Cardiac septum (tissue), 1 donor: ENCODE measurements at places on chromosomes 2 and 18.

DNA sequence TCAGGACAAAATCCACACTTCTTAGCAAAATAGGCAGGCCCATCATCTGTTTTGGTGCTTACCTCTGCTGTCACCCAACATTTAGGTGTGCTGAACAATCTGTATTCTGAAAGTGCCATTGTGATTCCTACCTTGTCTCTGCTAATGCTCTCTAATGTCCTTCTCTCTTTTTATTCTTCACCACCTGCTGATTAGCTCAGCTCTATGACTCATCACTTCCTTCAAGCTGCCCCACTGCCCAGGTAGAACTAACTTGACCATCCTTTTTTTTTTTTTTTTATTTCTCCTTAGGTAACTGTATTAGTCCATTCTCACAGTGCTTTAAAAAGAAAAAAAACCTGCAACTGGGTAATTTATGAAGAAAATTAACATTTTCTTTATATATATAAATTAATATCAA is 478.7 kb upstream of the POU3F3 start:
- no peak for DNase-seq

- no peak for DNase-seq
Measured at GRCh38 chr18:23194155-23194996, 59.1 kb downstream of the CABLES1 start.

GRCh38 chr2:129777762-129778583 is 201.5 kb upstream of the RAB6C start:
- peak; percentile 49 for DNase-seq

DNA sequence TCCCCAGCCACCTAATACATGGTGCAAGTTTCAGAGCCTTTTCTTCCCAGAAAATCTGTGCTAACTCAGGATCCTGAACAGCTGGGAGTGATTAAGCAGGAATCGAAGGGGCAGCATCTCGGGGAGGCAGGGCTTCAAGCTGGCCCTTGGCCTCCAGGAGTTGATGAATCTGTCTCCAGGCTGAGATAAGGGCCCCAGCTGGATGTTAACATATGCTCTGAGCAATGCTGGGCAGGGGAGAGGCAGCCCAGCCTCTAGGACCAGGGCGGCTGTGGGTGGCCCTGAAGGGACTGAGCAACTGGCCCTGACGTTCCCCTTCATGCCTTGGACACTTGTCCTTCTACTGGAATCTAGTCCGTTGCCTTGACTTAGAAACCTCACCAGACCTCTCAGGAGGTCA is 84.1 kb upstream of the EPC2 start:
- no peak for DNase-seq

DNA sequence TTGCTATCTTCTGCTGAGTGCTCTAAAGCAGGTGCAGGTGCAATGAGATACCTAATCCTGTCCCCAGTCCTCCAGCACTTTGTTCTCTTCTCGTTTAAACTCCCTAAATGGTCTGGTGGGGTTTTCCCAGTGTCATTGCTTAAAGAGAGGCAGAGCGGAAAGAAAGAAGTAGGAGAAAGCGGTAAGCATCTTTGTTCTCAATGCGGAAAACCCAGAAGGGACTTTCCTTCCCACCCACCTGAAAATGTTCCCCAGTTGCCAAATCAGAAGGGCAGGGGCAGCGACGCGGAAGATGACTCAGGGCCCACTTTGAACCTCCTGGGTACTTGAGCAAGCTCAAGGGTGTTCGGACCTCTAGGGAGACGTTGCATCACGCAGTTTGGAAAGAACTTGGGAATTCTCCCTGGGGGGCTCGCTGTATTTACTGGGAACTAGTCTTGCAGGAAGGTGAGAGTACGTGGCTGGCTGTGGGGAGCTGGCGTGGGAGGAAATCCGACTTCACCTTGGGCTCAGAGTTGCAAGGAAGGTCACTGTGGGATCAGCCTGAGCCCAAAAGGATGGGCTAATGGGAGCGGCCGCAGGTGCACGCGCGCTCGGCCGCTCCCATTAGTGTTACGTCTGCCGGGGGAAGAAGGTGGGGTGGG is 589 bp upstream of the SGPP2 start:
- no peak for DNase-seq

DNA sequence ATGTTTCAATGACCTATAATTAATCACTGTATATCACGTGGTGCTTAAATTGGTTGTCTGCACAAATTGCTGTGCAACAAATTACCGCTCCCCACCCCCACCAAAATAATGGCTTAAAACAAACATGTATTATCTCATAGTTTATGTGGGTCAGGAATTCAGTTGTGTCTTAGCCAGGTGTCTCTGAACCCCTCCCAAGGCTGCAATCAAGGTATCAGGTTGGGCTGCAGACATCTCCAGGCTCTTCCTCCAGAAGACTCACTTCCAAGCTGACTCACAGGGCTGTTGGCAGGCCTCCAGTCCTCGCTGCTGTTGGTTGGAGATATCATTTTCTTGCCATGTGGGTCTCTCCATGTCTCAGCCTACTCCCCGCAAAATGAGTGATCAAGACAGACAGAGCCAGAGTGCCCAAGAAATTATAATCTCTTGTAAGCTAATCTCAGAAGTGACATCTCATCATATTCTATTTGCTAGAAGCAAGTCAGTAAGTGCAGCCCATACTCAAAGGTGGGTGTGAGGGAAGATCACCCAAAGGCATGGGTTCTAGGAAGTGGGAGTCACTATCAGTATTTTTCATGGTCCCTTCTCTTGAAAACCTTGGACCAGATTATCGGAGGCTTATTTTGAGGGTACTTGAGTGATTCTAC is 38.4 kb downstream of the SPC25 start:
- no peak for DNase-seq

GRCh38 chr2:194104687-194105086 is 1552.3 kb upstream of the SLC39A10 start:
- DNase-seq = no peak

GRCh38 chr2:56175779-56176178 is 8.0 kb upstream of the CCDC85A start:
- no peak for DNase-seq

DNA sequence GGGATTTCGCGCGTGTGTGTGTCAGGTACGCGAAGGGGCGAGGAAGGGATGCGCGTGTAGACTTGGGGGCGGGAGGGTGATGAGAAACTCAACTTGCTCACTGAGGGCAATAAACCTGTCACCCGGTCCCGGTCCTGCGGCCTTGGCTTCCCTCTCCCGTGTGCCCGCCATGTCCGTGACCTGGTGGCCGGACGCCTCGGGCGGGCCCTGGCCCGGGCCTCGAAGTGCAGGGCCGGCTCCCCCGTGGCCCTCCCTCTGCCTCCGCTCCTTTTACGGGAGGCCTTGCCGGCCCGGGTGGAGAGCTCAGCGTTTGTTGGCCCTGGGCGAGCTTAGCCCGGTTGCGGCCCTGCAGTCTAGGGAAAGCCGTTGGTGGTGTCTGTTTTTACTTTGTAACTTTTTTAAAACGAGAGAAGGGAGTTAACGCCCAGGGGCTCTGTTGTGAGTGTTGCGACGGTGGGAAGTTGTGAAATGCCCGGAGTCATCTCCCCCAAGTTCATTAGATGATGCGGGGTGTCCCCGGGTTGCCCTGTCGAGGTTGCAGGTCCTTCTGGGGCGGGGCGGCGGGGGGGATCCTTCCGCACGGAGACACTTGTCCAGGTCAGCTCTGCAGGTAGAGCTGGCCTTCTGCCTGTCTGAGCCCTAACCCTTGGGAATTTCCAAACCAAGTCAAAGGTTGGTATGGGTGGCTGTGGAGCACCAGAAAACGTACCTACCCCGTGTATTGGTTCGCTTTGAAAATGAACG is 883 bp downstream of the SMCHD1 start:
- DNase-seq = peak; percentile 89

DNA sequence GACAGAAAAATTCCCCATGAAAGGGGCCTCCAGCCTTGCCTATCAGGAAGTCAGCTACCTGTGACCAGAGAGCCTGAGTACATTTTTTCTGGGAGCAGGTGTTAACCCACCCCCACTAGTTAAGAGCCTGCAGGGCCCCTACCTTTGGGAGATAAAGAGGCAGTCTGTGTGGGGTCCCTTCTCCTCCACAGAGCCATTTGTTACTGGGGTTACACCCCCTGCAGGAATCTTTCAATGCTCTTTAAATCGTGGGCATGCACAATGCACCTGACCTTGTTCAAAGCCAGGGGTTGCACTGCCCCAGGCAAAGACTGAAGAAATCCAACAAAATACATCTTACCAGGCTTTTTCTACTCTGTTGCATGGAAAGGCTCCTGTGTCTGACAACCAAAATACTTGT is 15.7 kb upstream of the LYPD6 start:
- no peak for DNase-seq

DNA sequence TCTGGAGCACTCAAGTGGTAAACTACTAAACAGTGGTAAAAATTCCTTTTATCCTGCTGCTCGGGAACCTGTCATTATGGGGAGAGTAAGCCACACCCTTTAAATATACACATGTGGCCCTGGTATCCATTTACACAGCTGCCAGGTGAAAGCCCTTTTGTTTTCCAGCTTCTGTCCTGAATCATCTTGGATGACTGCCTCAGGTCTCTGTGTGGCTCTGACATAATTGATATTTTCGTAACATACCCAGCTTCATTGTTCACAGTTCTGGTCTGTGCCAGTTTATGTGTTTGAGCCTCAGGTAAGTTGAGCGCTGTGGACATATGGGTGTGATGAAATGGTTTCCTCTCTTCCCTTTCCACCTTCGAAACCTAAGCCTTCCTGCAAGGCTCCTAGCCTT is 15.7 kb upstream of the TTC39C start:
- DNase-seq = no peak

DNA sequence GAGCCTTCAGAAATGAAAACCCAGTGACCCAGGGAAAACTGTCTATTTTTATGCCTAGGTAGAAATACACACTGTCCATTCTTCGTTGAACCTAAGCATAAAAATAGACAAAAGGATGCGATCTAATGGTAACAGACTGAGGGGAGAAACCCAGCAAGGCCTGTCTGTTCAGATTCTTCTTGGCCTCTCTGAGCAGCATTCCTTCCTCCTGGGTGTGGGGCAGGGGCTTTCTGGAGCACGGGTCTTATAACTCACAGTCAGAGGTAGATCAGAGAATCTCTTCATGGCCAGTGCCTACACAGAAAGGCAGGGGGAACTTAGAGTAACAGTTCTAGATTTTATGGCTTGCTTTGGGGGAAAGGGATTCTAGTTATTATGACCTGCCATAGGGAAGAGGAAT is 56.0 kb downstream of the PKDCC start:
- no peak for DNase-seq
